ENCODE measurements at places on chromosomes 7 and 10. TPM values are rescaled to one million over a fixed set of nuclear protein-coding genes. Genes with fewer than 3 reads are reported as not detected.

EPHA1 gene
- 0.26 TPM for polyA plus RNA-seq

HOXA4 gene
- polyA plus RNA-seq: not detected

KDM7A gene
- 1.1 TPM for polyA plus RNA-seq

DNA sequence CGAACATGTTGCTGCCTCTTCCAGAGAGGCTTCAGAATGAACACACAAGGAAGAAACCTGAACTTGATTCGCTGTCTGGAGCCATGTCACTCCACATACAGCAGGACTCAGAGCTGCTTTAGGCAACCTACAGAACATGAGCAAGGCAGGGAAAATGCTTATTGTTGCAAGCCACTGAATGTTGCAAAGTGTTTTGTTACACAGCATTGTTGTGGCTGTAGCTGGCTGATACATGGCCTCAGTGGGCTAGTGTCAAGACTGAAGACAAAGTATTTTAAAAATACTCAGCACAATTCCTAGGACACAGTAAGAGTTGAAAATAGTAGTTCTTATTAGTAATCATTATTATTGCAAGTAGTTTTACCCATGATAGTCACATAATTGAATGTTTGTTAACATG is 3.1 kb upstream of the CHST15 start:
- no peak overlapping the region for H3K27ac ChIP-seq
- no peaks in the 10 kb centered on the region for H3K36me3 ChIP-seq
- no peaks in the 10 kb centered on the region for H3K27me3 ChIP-seq
- DNase-seq: no peak

DNA sequence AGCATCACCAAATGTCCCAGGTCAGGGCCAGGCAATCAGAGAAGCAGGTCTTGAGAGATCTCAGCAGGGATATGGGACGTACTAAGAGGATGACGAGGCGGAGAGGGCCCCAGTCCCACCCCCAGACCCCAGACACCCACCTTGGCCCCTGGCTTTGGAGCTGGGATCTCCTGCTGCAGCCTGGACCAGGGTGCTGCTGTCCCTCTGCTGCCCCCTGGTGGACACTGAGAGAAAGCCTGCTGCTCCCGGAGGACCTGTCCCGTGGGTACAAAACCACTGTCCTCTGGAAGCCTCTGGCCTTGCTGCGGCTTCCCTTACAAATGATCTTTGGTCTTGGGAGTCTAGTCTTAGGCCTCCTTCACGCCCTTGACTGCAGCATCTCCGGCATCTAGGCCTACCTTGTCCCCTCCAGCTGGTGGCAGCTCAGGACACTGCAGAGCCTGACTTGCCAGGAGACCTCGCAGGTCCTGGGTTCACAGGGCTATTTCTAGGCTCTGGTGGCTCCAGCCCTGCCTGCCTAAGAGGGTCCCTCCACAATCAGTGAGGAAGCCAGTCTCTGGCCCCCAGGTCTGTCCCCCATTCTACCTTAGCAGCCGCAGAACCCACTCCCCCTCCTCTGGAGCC is 97.1 kb downstream of the RGS10 start:
- DNase-seq: peak; percentile 94
- H3K27me3 ChIP-seq: no peaks in the 10 kb centered on the region
- no peak overlapping the region for H3K27ac ChIP-seq
- H3K4me3 ChIP-seq: no peak overlapping the region
- no peaks in the 10 kb centered on the region for H3K36me3 ChIP-seq
- H3K4me1 ChIP-seq: peaks cover 3% of the 10 kb centered on the region

GRCh38 chr10:35130663-35131062 is 4.0 kb downstream of the CREM start:
- no peak overlapping the region for H3K4me3 ChIP-seq
- H3K36me3 ChIP-seq: no peaks in the 10 kb centered on the region
- no peaks in the 10 kb centered on the region for H3K4me1 ChIP-seq

DNA sequence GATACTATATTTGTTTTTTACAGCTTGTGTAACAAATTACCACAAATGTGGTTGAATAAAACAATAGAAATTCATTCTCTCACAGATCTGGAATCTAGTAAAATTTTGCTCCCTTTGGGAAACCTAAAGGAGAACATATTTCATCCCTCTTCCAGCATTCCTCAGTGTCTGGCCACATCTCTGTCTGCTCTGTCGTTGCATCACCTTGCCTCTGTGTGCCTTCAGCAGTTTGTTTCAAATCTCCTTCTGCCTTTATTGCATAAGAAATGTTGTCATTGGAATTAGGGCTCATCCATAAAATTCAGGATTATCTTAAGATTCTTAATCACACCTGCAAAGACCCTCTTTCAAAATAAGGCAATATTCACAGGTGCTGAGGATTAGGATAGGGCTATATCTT is 14.5 kb downstream of the OR2A14 start:
- no peaks in the 10 kb centered on the region for H3K27me3 ChIP-seq
- H3K4me1 ChIP-seq: no peaks in the 10 kb centered on the region
- no peak for DNase-seq
- H3K36me3 ChIP-seq: no peaks in the 10 kb centered on the region

- H3K27me3 ChIP-seq: no peaks in the 10 kb centered on the region
- H3K27ac ChIP-seq: peak overlapping the region; percentile 83
- no peak overlapping the region for H3K4me3 ChIP-seq
- no peak for DNase-seq
Observed at GRCh38 chr7:133977409-133978274, 149.5 kb upstream of the LRGUK start.

GRCh38 chr10:44781131-44781530 is 130.0 kb upstream of the TMEM72 start:
- H3K27ac ChIP-seq: no peak overlapping the region
- H3K4me3 ChIP-seq: no peak overlapping the region
- H3K27me3 ChIP-seq: peaks cover 38% of the 10 kb centered on the region
- H3K36me3 ChIP-seq: no peaks in the 10 kb centered on the region
- no peaks in the 10 kb centered on the region for H3K4me1 ChIP-seq

- H3K4me1 ChIP-seq: peaks cover 13% of the 10 kb centered on the region
- H3K27ac ChIP-seq: no peak overlapping the region
- 0 out of 2 replicates have a peak, but pooled peaks cover 6% of the 10 kb centered on the region for H3K27me3 ChIP-seq
- H3K36me3 ChIP-seq: no peaks in the 10 kb centered on the region
- DNase-seq: no peak
Observed at GRCh38 chr7:106029451-106029850, 66.4 kb downstream of the CDHR3 start.

GRCh38 chr7:105790996-105791395 is 85.4 kb downstream of the ATXN7L1 start:
- H3K4me1 ChIP-seq: peaks cover 13% of the 10 kb centered on the region
- H3K36me3 ChIP-seq: no peaks in the 10 kb centered on the region
- H3K27ac ChIP-seq: no peak overlapping the region
- no peak for DNase-seq
- no peak overlapping the region for H3K4me3 ChIP-seq
- H3K27me3 ChIP-seq: no peaks in the 10 kb centered on the region

DNA sequence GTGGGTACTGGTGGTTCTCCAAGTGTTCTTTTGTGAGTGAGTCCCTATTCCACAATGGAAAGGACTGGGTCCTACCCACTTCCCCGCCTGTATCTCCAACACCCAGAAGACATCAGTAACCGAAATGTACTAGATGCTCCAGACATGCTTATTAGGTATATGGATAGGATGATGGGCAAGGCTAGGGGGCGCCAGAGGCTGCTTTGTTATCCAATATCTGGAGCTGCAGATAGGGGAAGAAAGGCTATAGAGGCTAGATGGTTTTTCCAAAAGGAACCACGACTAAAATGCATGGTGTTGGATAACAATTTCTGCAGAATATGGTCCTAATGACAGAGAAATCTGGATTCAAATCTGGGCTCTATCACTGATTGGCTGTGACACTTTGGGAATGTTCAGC is 56.2 kb upstream of the TM9SF3 start:
- H3K27ac ChIP-seq: no peak overlapping the region
- H3K4me1 ChIP-seq: peaks cover 4% of the 10 kb centered on the region
- no peak overlapping the region for H3K4me3 ChIP-seq
- H3K27me3 ChIP-seq: no peaks in the 10 kb centered on the region
- DNase-seq: peak; percentile 31

GRCh38 chr7:112896026-112896601 is 105.9 kb upstream of the TMEM168 start:
- no peak overlapping the region for H3K27ac ChIP-seq
- peaks cover 2% of the 10 kb centered on the region for H3K4me1 ChIP-seq
- no peak for DNase-seq
- H3K36me3 ChIP-seq: peaks cover 16% of the 10 kb centered on the region
- H3K4me3 ChIP-seq: no peak overlapping the region

GRCh38 chr10:79155301-79156081 is 86.7 kb downstream of the ZMIZ1 start:
- H3K27me3 ChIP-seq: no peaks in the 10 kb centered on the region
- no peak overlapping the region for H3K4me3 ChIP-seq
- peaks cover 4% of the 10 kb centered on the region for H3K36me3 ChIP-seq
- peak overlapping the region; percentile 97 for H3K27ac ChIP-seq
- DNase-seq: no peak

- peaks cover 7% of the 10 kb centered on the region for H3K4me1 ChIP-seq
- H3K4me3 ChIP-seq: no peak overlapping the region
- H3K27ac ChIP-seq: no peak overlapping the region
- DNase-seq: peak; percentile 96
- H3K27me3 ChIP-seq: no peaks in the 10 kb centered on the region
Observed at GRCh38 chr7:128883622-128884448, 21.2 kb downstream of the ATP6V1F start.

DNA sequence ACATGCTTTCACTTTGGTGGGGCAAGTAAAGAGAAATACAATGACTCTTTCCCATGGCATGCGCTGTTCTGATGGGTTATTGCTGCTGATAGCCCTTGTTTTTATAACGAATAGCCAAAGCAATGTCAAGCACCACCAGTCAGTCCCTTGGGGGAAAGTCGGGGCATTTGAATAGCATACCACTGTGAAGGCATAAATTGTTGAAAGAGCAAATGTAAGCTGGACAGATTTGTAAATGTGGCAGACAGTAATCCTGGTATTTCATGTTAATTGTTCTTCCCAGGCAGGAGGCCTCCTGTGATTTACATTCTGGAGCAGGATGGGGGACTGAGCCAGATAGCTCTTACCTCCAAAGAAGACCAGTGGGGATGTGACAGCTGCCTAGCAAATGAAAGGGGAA is 293.3 kb downstream of the ADRA2A start:
- no peak overlapping the region for H3K4me3 ChIP-seq
- H3K27me3 ChIP-seq: no peaks in the 10 kb centered on the region
- no peak for DNase-seq
- no peaks in the 10 kb centered on the region for H3K36me3 ChIP-seq
- H3K27ac ChIP-seq: no peak overlapping the region

DNA sequence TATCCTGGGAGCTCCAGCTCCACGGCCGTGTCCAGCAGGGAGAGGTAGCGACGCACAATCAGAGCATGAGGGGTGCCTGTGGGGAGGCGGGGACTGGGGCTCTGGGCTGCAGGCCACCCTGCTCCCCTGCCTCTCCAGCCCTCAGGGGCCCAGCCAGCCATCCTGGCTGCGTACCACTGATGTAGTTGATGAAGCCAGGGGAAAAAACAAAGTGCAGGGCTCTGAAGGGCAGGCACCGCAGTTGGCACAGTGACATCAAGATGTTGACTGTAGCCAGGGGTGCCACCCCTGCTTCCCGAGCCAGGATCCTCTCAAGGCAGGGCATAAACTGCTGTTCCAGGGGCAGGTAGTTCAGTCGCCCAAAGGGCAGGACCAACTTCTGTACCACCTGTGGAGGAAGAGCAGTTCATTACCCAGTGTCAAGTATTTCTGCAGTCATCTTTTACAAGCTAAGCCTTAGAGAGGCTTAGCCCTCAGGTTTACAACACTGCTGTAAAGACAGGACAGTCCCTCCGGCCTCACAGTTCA is 2.8 kb downstream of the FASTK start:
- no peak overlapping the region for H3K27ac ChIP-seq
- H3K36me3 ChIP-seq: peaks cover 25% of the 10 kb centered on the region
- no peaks in the 10 kb centered on the region for H3K27me3 ChIP-seq
- H3K4me1 ChIP-seq: peaks cover 35% of the 10 kb centered on the region

DNA sequence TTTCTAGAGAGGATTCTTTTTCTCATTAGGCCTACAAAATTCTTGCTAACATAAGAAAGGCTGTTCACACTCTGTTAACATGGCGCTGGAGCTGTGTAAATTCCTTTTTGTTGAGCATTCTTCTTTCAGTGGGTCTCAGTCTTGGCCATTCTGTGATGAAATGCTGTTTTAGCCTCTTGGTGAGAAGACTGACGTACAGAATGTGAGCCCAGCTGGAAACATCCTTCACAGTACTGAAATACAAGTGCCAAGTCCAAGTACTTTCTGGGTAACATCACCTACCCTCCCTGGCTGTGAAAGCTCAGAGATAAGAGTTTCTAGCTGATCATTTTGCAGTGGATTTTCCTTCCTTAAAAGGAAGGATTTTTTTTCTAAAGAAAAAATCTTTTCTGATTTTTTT is 231.8 kb downstream of the AHR start:
- no peaks in the 10 kb centered on the region for H3K27me3 ChIP-seq
- DNase-seq: no peak
- no peak overlapping the region for H3K4me3 ChIP-seq
- H3K4me1 ChIP-seq: no peaks in the 10 kb centered on the region

DNA sequence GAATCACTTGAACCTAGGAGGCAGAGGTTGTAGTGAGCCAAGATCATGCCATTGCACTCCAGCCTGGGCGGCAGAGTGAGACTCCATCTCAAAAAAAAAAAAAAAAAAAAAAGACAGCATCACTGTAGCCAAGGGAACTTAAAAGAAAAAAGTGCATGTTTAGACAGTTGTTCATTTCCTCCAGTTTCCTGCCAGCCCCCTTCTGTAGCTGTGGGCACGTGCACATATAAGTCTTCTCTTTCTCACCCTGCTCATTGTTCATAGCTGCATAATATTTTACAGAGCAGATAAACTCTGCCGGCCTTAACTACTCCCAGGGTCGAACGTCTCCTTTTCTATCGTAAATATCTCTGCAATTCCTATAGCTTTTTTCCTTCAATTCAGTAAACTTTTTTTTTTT is 132.6 kb downstream of the LHPP start:
- no peak for DNase-seq
- H3K27me3 ChIP-seq: no peaks in the 10 kb centered on the region
- H3K36me3 ChIP-seq: no peaks in the 10 kb centered on the region
- H3K27ac ChIP-seq: no peak overlapping the region
- no peaks in the 10 kb centered on the region for H3K4me1 ChIP-seq
- no peak overlapping the region for H3K4me3 ChIP-seq

- H3K36me3 ChIP-seq: no peaks in the 10 kb centered on the region
- H3K27ac ChIP-seq: no peak overlapping the region
- no peaks in the 10 kb centered on the region for H3K27me3 ChIP-seq
Observed at GRCh38 chr7:101833799-101834198, 16.4 kb downstream of the CUX1 start.

DNA sequence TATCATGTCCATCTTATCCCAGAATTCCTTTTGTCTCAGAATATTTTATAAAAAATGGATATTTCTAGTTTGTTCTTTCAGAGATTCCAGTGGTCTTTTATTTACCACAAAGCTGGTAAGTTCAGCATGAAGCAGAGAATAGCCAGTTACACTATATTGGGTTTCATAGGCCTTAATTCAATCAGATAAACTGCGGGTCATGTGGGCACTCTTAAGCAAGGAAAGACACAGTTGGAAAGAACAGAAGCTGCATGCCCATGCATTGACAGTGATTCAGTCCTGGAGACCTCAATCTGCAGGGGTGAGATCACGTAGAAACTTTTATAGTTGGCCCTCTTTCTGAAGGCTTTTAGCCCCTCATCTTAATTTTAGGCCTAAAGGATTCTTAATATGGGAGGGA is 281.3 kb upstream of the IGFBP3 start:
- H3K27me3 ChIP-seq: no peaks in the 10 kb centered on the region
- no peaks in the 10 kb centered on the region for H3K4me1 ChIP-seq
- H3K36me3 ChIP-seq: no peaks in the 10 kb centered on the region
- H3K4me3 ChIP-seq: no peak overlapping the region
- DNase-seq: peak; percentile 21
